ENCODE measurements at places on chromosomes 4 and X. TPM values are rescaled to one million over a fixed set of nuclear protein-coding genes. Genes with fewer than 3 reads are reported as not detected.

The DCUN1D4 gene
- total RNA-seq, result 19.2 TPM

The MSANTD1 gene
- total RNA-seq, result 0.14 TPM

The FGFR3 gene
- 120 TPM for total RNA-seq

The HSFX2 gene
- not detected for total RNA-seq

The UVSSA gene
- total RNA-seq, result 7.2 TPM

The NR3C2 gene
- 0.14 TPM for total RNA-seq

The LIMCH1 gene
- total RNA-seq, result 2.4 TPM

The CPLX1 gene
- 0.28 TPM for total RNA-seq

The EDNRA gene
- total RNA-seq, result 5.4 TPM

The PHEX gene
- 1.2 TPM for total RNA-seq

The ZXDA gene
- 1.7 TPM for total RNA-seq

The HSFX4 gene
- total RNA-seq, result not detected

The BEND2 gene
- total RNA-seq, result not detected

The CD40LG gene
- total RNA-seq, result not detected

The LRIT3 gene
- total RNA-seq, result not detected

The SSX4B gene
- not detected for total RNA-seq

The NEUROG2 gene
- total RNA-seq, result not detected

The FLNA gene
- total RNA-seq, result 1,478 TPM

The RAI2 gene
- total RNA-seq, result not detected

The NUDT10 gene
- total RNA-seq, result 1.3 TPM

The P2RY10 gene
- total RNA-seq, result not detected

The NXF2 gene
- total RNA-seq, result not detected

The MTNR1A gene
- total RNA-seq, result 0.21 TPM

The PCDH18 gene
- 2.4 TPM for total RNA-seq

The IL3RA gene
- not detected for total RNA-seq

The VGLL1 gene
- total RNA-seq, result 6.8 TPM

The HTR2C gene
- not detected for total RNA-seq

The CWH43 gene
- total RNA-seq, result 9.9 TPM

The UNC5C gene
- total RNA-seq, result not detected

The EFHC2 gene
- total RNA-seq, result 1.3 TPM

The ELF4 gene
- total RNA-seq, result 19.6 TPM

The TMA16 gene
- total RNA-seq, result 43.1 TPM

The MAP7D3 gene
- total RNA-seq, result 9.0 TPM

The STOX2 gene
- 4.2 TPM for total RNA-seq

The SLC4A4 gene
- total RNA-seq, result 0.14 TPM

The PABPC5 gene
- 0.07 TPM for total RNA-seq

The ZCCHC18 gene
- total RNA-seq, result not detected

The RAB39B gene
- total RNA-seq, result not detected

The KLB gene
- 0.07 TPM for total RNA-seq

The NOX1 gene
- not detected for total RNA-seq

The CLNK gene
- total RNA-seq, result not detected

The ZNF630 gene
- 1.6 TPM for total RNA-seq

The SSX3 gene
- total RNA-seq, result not detected

Measured in airway epithelial cell (primary cell).